ENCODE measurements at places on chromosomes 3 and 15.

GRCh38 chr3:64253689-64254088 is 28.4 kb upstream of the PRICKLE2 start:
- no peak for DNase-seq

GRCh38 chr3:4750306-4750968 is 228.8 kb upstream of the BHLHE40 start:
- DNase-seq, result no peak

GRCh38 chr3:173711619-173712018 is 314.1 kb downstream of the NLGN1 start:
- no peak for DNase-seq

- no peak for DNase-seq
Measured at GRCh38 chr3:127750226-127751031, 71.9 kb downstream of the MGLL start.

DNA sequence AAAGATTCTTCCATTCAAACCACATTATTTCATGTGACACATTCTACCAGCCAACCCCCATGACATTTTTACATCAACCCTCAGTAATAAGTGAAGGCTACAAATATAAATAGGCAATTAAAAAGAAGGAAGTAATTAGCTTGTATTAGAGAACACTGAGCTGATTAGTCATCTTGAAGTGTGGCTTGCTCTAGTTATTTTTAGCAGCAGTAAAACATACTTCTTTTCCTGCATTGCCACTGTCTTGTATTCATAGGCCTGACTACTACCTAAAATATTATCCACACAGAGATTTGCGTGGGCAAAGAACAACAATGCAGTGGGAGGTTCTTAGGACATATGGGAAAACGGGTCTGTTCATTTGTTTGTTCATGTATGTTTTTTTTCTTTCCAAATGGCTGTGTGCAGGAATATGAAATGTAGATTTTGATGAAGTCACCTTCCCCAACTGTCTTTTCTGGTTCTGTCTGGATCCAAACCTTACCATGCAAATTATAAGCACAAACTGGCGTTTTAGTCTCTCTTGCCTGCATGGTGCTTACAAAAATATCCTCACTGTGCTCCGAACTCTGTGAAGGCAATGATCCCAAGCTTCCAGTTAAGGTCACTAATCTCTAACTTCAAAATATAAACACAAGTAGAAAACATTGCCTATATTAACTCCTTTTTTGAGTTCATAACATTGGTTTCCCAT is 31.5 kb upstream of the TM4SF4 start:
- DNase-seq, result no peak

DNA sequence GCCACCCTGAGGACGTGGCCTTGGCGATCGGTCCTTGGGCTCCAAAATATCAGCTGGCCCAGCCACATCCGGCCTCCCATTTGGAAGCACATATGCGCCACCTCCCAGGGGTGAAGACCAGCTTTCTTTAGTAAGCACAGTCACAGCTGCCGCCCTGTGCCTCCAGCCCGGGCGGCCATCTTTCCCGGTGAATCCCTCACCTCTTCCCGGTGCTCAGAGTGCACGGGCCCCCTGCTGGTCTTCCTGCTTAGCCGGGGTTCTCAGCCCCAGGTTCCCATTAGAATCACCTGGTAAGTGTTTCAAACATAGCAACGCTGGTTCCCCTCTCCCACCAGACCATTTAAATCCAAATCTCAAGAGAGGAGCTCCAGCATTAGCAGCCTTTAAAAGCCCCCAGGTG is 232.2 kb downstream of the VPS13C start:
- DNase-seq, result no peak

- no peak for DNase-seq
Measured at GRCh38 chr15:92690395-92690794, 34.8 kb upstream of the FAM174B start.

GRCh38 chr3:77464111-77464688 is 424.3 kb downstream of the ROBO2 start:
- DNase-seq, result no peak

GRCh38 chr3:178492491-178492890 is 43.7 kb upstream of the KCNMB2 start:
- DNase-seq, result no peak

- DNase-seq, result no peak
Measured at GRCh38 chr3:2839876-2840275, 270.3 kb downstream of the IL5RA start.

GRCh38 chr3:65265942-65266590 is 578.3 kb upstream of the ADAMTS9 start:
- DNase-seq, result no peak

DNA sequence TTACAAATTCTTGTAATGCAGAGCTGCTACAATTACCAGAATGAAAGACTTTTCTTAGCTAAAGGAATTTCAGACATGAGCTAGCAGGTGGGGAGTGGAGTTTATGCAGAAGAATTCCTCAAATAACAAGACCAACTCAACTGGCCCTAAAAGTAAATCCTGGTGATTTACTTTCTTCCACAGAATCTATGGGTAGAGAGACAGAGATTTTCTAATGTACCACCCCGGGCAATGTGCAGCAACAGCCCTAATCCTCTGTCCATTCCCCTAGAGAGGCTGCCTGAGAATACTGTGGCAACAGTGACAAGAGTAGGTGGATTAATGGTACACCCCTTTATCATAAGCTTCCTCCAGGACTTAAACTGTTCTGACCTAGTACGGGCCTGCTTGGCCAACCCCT is 55.2 kb downstream of the AQR start:
- DNase-seq, result no peak

DNA sequence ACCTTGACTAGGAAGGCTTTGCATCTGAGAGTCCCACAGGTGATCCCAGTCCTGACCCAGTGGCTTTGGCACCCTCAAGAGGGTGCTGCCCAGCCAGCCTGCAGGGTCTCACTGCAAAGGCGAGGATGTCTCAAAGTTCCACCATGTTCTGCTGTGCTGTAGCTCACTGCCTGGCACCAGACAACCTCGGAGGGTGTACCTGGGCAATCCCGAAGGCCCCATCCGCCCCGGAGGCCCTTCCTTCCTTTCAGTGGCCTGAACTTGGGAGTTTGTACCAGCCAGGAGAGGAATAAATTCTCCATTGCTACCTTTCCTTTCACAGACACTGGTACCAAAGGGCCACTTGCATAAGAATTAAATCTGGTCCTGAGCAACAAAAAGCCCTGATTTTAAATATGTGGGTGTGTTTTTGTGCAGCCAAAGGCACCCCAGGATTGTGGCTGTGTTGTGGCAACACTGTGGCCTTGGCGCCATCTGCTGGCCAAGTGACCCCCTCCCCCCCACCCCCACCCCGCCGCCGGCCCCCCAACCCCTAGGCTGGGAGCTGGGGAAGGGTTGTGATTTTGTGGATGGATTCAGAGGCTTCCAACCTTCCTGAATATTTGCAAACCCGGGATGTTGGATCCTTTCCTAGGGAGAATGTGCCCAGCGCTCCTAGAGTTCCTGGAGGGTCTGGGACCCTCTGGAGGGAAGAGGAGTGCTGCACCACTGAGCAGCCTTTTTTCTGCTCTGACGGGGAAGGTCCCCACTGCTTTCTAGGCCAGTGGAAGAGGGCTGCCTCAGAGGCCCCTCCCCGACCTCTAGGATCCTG is 9.7 kb upstream of the PTPN23 start:
- DNase-seq, result no peak

DNA sequence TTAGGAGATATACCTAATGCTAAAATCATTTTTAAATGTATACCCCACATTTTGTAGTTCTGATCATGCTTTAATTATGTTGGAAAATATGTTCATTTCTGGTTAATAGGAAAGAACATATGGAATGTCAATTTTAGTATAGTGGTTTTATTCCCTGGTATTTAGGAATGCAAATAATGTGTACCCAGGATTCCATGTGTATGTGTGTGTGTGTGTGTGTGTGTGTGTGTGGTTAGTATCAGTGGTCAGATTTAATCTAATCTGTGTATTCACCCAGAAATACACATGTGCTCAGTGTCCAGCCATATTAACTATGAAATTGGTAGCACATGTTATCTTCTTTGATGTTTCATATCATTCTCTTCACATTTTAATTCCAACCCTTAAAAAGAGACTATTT is 233.5 kb upstream of the DCBLD2 start:
- no peak for DNase-seq

- no peak for DNase-seq
Measured at GRCh38 chr15:80619680-80620079, 75.4 kb upstream of the ABHD17C start.

DNA sequence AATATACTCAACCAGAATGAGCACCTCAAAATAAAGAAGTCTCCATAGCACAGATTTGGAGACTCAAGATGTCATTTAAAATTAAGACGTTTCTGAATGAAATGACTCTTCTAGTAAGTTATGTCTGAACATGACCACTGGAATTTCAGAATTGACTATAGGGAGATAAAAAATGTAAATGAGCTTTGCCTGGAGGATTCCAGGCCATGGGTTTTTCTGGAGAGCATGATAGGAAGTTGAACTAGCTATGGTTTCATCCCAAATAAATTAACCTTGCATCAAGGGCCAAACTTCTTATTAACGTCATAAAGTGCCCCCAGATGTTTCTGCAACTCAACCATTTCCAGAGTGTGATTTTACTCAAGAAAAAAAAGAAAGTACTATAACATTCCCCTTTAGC is 222.6 kb upstream of the NR2F2 start:
- no peak for DNase-seq

DNA sequence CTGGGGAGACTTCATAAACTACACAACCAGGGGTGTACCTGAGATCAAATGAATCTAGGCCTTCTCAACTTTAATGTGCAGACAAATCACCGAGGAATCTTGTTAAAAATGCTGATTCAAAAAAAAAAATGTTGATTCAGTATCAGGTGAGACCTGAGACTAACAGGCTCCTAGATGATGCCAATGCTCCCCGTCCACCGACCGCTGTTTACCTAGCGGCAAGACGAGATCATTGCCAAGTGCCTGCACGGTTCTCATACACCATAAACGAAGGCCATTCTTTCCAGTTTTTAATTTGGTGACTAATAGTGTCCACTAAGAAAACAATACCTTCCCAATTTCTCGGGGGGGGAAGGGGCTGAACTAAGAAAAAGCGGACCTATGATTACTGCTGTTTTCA is 2.5 kb upstream of the FSIP1 start:
- no peak for DNase-seq

- DNase-seq, result no peak
Measured at GRCh38 chr3:117722856-117723255, 1013.3 kb downstream of the TUSC7 start.

DNA sequence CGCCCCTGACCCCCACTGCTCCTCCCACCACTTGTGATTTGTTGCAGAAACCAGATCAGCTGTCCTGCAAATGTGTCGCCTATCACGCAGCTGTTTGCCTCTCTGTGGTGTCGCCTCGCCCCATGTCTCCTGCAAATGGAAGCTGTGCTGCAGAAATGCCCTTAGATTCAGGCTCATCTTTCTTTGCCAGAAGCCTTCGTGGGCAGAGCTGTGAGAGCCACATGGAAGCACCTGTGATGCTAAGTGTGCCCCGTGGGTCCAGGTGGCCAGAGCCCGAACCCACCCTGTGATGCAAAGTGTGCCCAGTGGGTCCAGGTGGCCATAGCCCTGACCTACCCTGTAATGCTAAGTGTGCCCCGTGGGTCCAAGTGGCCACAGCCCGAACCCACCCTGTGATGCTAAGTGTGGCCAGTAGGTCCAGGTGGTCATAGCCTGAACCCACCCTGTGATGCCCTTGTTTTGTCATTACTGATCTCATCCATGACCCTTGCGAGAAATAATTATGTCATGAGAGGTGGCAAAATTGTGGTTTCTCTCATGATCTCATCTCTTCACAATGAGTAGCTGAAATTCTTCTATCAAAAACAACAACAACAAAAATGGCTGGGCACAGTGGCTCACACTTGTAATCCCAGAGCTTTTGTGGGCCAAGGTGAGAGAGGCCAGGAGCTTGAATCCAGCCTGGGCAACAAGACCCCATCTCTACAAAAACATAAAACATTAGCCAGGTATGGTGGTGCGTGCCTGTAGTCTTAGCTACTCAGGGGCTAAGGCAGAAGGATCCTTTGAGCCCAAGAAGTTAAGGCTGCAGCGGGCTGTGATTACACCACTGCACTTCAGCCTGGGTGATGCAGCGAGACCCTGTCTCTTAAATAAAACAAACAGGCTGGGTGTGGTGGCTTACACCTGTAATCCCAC is 187.4 kb downstream of the GOLGA6L6 start:
- peak; percentile 72 for DNase-seq

- no peak for DNase-seq
Measured at GRCh38 chr3:52847726-52848125, 12.9 kb upstream of the MUSTN1 start.

DNA sequence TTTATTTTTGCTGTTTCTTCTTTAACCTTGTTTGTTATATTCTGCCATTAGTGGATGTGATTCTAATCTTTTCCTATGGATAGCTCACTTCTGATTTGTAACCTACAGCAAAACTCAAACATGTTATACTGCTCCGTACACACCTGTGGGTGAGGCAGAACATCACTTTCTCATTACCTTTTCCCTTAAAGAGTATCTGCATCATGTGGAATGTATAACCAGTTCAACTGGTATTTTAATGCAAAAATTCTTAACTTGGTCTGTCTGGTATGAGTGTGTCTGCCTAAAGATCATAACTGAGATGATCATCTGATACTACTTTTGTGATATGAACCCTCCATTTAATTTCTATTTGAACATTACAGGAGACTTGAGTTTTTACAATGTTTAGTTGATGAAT is 13.0 kb upstream of the UPK1B start:
- no peak for DNase-seq

GRCh38 chr3:130014526-130014925 is 40.0 kb downstream of the TRH start:
- DNase-seq, result no peak

DNA sequence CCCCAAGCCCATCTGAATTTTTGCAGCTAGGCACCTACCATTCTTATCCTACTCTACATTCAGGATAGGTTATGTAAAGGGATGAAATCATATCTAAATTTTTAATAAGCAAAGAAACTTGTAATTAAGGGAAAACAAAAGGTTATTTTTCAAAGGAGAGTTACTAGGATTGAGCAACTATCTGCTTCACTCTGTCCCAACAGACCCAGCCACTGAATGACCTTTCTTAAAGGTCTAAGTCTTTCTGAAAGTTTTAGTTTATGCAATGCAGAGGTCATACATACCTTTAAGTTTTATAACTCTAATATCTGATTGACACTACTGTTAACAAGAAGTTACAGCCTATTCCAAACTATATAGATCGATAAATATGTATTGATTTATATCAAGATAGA is 209.2 kb upstream of the CTNNB1 start:
- DNase-seq, result no peak

GRCh38 chr3:31092748-31093589 is 198.5 kb upstream of the GADL1 start:
- DNase-seq, result no peak

DNA sequence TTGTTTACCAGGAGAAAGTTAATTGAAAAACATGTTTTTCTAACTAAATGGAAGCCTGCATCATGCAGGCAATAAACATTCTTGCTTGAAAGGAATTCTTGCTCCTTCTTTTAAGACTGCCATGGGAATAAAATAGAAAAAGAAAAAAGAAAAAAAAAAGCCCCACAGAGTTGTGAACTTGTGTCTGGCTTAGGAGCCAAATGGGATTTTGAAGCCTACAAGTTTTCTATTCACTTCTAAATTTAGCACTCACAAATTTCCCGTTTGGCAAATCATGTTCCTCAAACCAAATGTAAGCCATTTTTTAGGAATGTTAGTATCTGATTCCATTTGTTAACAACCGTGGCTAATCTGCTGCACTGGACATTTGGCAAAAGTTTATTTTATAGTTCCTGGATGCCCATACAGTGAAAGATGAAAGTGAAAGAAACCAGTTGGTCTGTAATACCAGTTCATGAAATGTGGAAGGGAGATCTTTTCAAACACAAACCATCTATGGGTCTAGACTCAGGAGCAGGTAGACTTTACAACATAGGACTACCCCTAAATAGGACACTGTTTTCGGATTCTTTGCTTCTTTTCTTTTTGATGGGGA is 133.8 kb upstream of the GMNC start:
- DNase-seq, result no peak

Data from coronary artery (tissue), 2 donors.